ENCODE measurements at places on chromosomes 11 and 22.

GRCh38 chr11:46299451-46299961 is 22.0 kb downstream of the CREB3L1 start:
- DNase-seq = no peak

GRCh38 chr22:49961005-49961600 is 531 bp downstream of the PIM3 start:
- DNase-seq = peak; percentile 68

- no peak for DNase-seq
These were observed 20.4 kb downstream of the BIRC2 start for GRCh38 chr11:102367364-102367763.

- DNase-seq = no peak
These were observed 2.2 kb downstream of the BRD1 start for GRCh38 chr22:49825436-49825835.

- no peak for DNase-seq
These were observed 117.0 kb downstream of the SLC1A2 start for GRCh38 chr11:35302398-35302797.

DNA sequence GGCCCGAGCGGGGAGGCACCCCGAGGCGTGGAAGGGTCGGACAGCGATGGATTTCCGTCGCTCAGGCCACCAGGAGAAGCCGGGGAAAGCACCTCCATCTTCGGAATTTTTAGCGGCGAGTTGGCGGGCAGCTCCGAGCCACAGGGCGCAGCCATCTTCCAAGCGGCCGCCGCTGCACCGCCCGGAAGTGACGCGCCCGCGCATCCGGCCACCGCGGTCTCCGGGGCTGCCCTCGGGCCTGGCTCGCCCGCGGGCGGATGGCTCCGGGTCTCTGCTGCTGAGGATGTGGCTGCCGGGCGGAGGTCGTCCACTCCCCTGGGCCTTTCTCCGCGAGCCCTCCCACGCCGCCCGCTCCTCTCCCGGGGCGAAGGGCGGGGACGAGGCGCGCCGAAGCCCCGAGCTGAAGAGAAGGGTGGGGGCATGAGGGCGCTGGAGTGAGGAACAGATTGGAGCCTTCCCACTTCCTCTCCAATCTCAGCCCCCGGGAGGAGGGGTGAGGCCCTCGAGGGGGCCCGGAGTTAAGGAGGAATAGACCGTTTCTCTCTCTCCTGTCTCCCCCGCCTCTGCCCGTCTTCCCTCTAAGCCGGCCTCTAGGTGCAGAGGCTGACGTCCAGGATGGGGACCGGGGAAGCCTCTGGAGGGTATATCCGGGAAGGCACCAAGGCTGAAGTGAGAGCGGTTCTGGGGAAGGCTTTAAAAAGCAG is at the start of gene MSANTD2:
Gene MSANTD2 (minus strand): TSS at position 181 of the 704 bp plus-strand sequence. CDS start 26 bp downstream, at position 155.
- DNase-seq = peak; percentile 94

- DNase-seq = no peak
These were observed 26.9 kb downstream of the PICALM start for GRCh38 chr11:86041975-86042378.

GRCh38 chr11:113426686-113427085 is 39.1 kb downstream of the ANKK1 start:
- DNase-seq = no peak

DNA sequence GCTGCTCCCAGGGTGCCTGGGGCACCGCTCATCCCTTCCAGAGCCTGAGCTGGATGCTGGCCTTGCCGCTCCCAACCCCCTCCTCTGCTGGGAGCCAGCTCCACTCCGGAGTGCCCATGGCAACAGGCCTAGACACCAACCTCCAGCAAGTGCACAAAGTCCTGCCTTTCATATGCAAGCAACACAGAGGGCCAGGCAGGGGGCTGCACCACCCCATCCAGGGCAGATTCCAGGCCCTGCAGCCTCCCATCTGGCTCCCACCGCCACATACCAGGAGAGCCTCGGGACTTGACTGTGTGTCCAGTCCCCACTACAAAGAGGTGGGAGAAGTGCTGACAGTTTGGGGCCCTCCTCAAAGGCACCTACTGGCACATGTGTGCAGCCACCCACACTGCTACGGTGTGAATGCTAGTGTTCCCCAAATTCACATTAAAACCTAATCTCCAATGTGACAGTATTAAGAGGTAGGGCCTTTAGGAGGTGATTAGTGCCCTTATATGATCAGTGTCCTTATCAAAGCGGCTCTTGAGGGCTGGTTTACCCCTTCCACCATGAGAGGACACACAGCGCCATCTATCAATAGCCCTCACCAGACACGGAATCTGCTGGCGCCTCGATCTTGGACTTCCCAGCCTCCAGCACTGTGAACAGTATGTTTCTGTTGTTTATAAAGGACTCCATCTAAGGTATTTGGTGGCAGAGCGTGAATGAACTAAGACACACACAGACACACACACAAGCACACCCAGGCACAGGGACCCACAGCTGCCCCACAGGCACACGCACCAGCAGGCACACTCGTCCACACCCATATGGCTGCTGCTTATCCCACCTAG is 16.2 kb downstream of the ARVCF start:
- no peak for DNase-seq

GRCh38 chr22:48079505-48080290 is 1317.2 kb downstream of the TBC1D22A start:
- no peak for DNase-seq

- DNase-seq = no peak
These were observed 174.0 kb downstream of the TBC1D22A start for GRCh38 chr22:46936378-46936903.

GRCh38 chr22:45221201-45221600 is 19.5 kb downstream of the KIAA0930 start:
- no peak for DNase-seq

GRCh38 chr11:774873-775592 is 2.3 kb downstream of the GATD1 start:
- no peak for DNase-seq

- no peak for DNase-seq
These were observed 252.9 kb downstream of the ETS1 start for GRCh38 chr11:128334311-128335044.

DNA sequence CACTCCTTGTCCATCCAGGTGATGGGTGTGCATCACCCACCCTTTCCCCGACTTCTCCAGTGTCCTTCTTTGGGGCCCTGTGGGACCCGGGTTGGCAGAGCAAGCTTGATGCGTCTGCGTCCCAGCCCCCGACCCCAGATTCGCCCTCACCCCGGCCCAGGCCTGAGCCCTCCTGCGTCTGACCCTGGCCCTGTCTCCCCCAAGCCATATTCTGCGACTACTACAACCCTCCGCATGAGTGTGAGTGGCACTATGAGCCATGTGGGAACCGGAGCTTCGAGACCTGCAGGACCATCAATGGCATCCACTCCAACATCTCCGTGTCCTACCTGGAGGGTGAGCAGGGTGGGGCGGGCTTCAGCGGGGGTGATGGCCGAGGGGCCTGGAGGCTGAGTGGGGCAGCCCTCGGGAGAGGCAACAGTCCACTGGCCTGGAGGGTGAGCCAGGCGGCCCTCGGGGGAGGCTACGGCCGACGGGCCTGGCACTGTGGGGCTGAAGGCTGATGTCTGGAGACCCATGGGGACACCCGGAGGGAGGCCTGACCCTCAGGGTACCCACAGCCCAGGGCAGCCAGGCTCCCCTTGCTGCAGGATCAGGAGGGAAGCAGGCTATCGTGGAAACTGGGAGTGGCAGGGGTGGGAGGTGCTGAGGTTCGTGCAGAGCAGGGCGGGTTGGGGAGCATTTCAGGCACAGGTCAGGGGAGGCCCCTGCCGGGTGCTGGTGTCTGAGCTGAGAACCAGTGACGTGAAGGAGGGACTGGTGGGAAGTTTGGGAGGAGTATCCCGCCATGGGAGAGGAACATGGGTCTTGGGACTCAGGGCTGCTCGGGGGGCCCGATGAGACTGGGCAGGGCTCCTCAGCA is 15.3 kb downstream of the MUC2 start:
- no peak for DNase-seq

DNA sequence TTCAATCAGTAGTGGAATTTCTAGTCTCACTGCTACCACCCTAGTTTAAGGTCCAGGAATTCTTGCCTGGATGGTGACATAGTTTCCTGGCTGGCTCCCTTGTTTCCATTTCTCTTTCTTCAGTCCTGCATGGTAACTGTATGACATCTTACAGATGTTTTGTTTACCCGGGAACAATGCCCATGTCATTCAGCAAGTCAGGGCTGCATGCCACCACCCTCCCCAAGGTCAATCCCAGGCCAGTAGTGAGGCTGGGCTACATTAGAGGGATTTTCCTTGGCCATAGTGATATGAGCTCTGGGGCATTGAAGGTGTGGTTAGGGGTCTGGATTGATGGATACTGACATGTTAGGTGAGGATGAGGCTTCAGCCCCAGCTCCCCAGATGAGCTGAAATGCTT is 114.9 kb upstream of the E2F8 start:
- DNase-seq = no peak

DNA sequence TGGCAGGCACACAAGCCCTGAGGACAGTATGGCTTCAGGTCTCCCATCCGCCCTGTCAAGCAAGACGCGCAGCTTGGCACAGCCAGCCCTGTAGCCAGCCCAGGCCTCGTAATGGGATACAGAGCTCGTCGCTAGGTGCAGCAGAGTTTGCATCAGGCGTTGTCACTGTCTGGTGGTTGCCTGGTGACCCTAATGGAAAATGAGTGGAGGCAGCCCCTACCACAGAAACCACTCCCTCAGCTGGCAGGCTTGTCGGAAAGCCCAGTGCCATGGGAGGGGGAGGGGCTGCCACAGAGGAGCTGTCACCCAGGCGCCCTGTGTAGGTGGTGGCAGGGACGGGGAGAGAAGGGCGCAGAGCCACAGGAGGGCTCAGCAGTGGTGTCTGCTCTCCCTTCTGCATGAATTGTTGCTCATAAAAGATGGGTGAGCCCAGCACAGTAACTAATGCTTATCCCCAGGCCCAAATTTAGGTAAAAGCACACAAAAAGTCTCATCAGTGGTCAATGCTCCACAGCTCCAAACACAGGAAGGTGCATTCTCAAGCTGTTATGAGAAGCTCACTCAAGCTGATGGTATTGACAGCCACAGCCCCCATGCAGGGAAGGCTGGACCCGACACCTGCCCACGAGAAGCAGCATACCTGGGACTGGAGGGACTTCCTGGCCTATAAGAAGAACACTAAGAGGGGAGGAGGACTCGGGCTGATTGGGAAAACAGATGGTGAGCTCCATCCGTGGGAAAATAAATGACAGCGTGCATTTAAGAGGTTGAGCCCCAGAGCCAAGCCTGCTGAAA is 164.6 kb downstream of the ETS1 start:
- DNase-seq = no peak

GRCh38 chr11:118233377-118233776 is 8.6 kb upstream of the JAML start:
- DNase-seq = no peak

DNA sequence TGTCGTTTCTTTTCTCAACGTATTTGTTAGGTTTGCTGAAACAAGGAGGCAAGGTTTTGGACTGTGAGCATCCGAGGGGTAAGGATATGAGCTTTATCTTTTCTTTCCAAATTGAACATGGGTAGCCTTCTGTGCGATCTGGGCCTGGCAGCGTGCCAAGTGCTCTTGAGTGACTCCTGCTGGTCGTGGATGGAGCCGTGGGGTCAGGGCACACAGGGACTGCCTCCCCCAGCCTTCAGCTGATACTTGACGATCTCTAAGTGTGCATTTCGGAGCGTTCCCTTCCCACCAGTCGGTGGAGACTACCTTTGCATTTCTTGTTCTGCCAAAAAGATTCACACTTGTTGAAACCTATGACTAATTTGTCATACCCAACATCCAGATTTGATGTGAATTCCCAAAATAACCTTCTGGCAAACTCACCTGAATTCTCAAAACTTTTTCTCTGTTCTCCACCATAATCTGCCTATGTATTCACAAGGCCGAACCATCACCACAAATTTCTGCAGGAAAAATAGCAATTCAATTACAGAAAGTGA is 40.1 kb upstream of the CLMP start:
- no peak for DNase-seq

DNA sequence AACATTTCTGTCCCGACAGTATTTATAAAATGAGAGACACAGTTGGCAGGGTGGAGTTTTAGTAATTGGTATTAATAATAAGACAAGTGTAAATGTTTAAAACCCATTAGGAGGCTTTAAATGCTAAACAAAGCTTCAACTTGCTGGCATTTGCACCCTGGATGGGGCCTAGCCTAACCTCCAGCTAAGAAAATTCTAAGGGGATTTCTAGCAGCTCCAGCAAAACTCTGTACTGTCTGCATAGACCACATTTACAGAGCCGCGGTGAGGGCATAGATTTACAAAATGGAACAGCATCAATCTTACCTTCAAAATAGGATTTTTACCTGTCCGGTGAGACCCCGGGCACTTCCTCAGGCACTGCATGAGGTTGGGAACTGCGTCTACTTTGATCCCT is 113.9 kb upstream of the ANO1 start:
- DNase-seq = no peak

GRCh38 chr11:59708537-59708936 is 5.1 kb downstream of the OR10V1 start:
- DNase-seq = no peak

DNA sequence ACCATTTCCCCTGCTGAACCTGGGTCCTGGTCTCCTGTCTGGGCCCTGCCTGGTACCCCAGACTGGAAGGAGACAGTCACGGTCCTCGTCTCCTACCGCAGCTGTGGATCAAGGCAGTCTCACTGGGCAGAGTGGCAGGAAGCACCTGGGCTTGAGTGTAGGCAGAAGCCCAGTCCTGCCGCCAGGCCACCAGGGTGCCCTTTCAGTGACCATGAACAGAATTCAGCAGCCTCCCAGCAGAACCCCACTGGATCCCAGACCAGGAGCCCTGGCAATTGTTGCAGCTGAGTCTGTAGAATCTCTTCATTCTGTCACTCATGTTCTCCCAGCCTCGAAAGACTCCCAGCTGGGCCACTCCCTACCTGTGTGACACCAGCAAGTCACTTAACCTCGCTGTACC is 25.5 kb upstream of the CREB3L1 start:
- no peak for DNase-seq

DNA sequence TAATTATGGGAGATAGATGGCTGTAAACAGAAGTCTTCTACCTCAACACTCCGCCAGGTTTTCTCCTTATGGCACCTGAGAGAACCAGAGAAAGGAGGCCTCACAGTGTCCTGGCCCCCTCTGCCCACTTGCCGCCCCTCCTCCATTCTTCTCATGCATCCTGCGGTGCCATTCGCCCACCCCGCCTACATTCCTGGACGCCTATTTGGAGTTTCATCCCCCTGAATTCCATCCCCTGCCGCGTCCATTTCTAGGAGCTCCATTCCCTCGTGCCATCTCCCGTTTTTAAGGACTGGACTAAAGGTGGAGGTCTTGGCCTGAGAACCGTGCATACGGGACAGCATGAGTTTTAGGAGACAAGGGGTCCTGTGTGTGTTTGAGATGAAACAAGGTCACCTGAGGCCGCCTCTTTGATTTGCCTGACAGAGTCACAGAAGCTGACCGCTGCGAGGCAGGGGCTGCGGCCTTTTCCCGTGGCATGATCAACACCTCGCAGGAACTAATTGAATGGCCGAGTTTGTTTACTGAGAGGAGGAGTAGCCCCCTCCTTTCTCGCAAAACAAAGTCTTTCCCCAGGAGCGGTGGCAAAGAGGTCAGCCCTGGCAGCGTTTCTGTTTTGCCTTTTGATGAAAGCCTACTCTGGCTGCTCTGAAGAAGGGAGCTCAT is 246.2 kb downstream of the ST3GAL4 start:
- no peak for DNase-seq

DNA sequence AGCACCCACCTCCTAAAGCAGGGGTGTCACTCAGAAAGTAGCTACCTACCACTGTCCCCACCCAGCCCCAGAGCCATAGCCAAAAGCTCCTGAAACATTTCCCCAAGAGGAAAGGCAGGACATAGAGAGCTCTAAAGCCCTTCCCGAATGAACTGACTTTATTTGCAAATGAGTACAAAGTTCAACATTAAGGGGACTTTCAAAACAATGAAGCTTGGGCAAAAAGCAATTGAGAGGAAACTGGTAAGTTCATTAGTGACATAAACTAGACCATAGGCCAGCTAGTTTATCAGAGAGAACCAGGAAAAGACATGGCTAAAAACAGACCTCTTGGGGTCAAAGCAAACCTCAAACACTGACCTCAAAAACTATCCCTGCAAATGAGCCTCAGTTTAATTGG is 72.7 kb downstream of the IGLL5 start:
- no peak for DNase-seq
